GOT3 (cell line): ENCODE measurements at places on chromosomes 12 and 14.

DNA sequence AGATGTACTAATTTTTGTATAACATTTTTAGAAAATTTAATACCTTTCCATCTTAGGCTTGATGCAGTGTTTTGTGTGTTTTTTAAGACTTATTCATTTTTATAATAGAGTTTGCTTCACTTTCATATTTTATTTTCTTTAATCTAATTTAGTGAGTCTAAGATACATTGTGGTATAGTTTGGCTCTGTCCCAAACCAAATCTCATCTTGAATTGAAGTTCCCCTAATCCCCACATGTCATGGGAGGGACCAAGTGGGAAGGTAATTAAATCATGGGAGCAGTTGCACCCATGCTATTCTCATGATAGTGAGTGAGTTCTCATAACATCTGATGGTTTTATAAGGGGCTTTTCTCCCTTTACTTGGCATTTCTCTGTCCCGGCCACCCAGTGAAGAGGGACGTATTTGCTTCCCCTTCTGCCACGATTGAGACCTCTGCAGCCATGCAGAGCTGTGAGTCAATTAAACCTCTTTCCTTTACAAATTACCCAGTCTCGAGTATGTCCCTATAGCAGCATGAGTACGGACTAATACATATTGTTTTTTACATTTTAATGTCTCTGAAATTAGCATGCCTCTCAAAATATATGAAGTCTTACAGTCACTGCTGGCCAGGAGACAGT is 34.9 kb downstream of the GABARAPL1 start:
- no peak for DNase-seq

GRCh38 chr14:73007835-73008234 is 19.1 kb downstream of the ZFYVE1 start:
- no peak for DNase-seq

GRCh38 chr12:22828066-22828465 is 203.1 kb downstream of the ETNK1 start:
- no peak for DNase-seq

GRCh38 chr14:72894323-72894622 is 372 bp upstream of the DPF3 start:
- no peak for DNase-seq

GRCh38 chr12:40202095-40203059 is 22.4 kb upstream of the LRRK2 start:
- no peak for DNase-seq

DNA sequence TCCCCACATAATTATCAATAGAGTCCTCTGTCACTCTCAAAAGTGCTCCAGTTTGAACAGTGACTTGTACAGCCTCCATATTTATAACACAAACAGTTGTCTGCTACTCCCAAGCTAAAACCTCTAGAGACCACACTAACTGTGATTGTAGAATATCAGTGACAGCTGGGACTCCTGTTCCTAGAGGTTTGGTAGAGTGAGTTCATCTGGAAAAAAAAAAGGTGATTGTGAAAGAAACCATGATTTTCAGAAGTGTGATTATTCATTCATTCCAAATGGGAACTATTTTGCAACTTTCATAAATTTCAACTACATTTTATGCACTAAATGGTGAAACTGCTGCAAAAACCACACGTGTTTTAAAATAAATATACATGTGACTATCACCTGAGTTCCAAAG is 128.0 kb upstream of the PLXNC1 start:
- no peak for DNase-seq

DNA sequence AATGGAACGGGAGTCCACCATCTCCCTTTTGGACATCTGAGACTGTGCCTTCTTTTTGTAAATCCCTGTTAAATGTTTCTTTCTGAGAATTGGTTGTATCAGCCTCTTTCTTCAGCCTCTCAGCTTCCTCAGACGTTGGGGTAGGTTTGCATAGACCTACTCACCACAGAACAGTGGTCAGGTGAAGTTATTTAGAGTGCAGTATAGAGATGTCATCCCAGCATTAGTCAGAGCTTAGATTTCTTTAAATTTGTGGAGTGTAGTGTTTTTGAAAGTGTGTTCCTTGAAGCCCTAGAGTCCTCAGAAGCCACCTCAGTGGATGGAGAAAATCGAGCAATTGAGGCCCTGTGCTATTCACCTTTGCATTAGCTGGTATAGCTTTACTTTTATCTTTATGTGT is 8.9 kb upstream of the EEA1 start:
- no peak for DNase-seq
